Stimulated activated CD8-positive, alpha-beta memory T cell treated with anti-CD3 and anti-CD28 coated beads, Interleukin-15, amount 100 ng/mL, for 4 hours (primary cell): ENCODE measurements at places on chromosomes 6 and 20.
A peak's percentile ranks its signal among the peaks of the same experiment; 100 is the strongest.

- DNase-seq, result no peak
Measured at GRCh38 chr6:167270499-167271311, 20.4 kb upstream of the UNC93A start.

DNA sequence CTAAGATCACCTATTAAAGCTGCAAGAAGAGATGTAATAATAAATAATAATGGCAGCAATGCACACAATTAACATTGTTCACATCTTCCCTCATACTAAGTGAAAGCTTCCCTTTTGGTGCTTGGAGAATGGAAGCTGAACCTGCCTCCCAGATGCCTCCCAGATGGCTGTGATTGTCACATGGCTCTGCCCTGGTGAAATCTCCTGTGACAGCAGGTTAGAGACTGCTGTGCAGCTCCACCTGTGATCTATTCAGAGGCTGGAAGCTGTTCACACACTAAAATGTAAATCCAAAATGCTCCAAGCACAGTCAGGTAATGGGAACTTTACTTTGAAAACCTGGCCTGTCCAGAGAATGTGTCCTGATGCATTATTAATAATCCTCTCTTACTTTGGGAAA is 41.7 kb upstream of the RGS17 start:
- DNase-seq, result no peak

- no peak for DNase-seq
Measured at GRCh38 chr6:181049-181654, 111.1 kb upstream of the DUSP22 start.

DNA sequence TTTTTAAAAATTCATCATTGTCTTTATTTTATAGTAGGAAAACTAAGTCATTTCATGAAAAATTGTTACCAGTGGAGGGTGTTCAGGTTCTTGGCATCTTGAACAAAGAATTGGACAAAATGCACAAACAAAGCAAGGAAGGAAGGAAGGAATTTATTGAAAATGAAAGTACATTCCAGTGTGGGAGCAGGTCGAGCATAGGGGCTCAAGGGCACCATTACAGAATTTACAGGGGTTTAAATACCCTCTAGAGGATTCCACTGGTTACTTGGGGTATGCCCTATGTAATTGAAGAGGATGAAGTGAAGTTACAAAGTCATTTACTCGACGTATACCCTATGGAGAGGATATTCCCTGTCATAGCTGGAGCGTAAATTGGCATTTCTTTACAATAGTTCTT is 37.4 kb upstream of the HDAC2 start:
- no peak for DNase-seq

- no peak for DNase-seq
Measured at GRCh38 chr6:140003217-140003616, 628.8 kb upstream of the CITED2 start.

- no peak for DNase-seq
Measured at GRCh38 chr20:63005862-63006539, 763 bp downstream of the BHLHE23 start.

GRCh38 chr20:62079166-62079565 is 13.5 kb upstream of the TAF4 start:
- DNase-seq, result no peak

DNA sequence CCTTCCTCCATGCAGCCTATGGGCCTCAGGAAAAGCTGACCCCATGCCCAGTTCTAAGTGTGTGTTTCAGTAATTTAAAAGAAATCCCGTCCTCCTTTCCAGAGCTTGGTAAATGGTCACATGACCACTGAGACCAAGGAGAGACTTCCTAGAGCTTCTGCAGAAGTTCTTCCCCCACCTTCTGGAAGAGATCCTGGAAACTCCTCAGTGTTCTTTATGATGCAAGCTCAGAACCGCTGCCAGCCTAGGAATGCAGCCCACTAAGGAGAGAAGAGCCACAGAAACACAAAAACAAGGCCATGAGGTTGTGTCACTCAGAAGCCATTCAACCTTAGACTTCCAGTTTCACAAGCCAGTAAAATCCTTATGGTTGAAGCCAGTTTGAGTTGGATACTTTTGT is 348.4 kb downstream of the TPBG start:
- no peak for DNase-seq

DNA sequence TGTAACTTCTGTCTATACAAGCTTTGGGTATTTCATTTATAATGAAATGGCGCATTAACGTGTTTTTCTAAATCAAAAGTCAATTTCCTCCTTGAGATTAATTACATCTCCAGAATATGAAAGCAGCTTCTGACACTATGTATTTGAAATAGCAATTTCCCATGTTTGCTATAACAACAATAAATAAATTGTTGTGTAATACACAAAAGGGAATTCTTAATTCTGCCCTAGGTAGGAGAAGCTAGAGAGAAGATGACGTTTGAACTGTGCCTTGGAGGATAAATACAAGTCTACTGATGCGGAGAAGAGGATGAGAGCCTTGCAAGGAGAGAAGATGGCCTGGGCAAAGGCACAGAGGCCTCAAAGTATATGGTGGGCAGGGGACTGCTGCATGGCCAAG is 7.6 kb upstream of the HLA-DOA start:
- no peak for DNase-seq

DNA sequence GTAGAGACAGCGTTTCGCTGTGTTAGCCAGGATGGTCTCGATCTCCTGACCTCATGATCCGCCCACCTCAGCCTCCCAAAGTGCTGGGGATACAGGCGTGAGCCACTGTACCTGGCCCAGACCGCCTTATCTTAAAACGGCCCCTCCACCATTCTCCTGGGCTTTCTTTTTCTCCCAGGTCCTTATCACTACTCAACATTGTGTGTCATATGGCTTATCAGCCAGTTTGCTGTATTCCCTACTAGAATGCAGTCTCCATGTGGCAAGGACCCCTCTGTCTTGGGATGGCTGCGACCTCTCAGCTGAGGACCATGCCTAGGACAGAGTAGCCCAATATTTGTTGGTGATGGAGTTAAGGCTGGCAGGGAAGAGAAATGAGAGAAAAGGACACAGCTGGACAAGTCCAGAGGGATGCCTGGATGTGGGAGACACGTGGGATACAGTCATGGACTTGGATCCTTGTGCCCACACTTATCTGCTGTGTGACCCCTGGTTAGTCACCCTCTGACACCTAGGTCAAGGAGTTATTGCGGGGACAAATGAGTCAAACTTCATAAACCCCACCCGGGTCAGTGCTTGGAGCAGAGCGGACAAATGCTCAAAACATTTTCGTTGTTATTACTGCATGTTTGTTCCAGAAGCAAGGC is 24.0 kb downstream of the ADA start:
- DNase-seq, result no peak

GRCh38 chr6:15444081-15444731 is 198.3 kb downstream of the JARID2 start:
- DNase-seq, result no peak

DNA sequence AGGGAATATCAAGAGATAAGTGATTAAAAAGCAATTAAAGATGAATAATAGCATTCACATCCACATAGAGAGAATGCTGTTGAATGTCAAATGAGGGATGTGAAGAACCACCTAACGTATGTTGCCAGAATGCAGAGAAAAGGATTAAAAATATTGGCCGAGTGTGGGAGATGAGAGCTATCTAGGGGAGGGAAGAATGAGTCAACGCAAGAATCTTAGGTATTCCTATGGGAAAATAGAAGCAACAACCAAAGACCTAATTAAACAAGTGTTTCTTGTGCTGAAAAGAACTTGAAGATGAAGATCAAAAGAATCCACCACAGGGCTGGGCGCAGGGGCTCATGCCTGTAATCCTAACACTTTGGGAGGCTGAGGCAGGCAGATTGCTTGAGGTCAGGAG is 12.2 kb upstream of the RSPH3 start:
- DNase-seq, result no peak

DNA sequence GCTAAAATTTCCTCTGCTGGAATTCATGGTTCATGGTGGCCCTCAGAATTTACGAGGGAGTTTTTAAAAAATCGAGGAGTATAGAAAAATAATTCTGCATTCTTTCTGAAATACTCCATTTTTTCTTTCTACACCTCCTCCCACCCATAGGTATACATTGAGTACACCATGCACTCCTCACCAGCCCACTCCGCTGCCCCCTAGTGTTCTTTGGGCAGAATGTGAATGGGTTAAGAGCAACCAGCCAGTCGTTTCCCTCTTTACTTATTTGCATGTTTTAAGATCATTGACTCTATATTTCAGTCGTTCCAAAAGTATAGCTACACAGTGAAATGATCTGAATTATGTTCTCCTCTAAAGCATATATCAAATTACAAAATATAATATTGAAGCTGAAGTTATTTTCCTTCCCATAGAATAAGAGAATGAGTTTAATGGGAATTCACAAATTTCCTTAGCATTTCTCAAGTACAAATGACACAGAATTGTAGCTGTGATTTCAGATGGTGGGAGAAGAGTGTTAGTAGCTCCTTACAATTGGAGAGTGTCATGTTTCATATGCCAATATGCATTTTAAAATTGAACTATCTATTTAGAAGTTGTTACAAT is 977.7 kb upstream of the SLC35B3 start:
- DNase-seq, result no peak

DNA sequence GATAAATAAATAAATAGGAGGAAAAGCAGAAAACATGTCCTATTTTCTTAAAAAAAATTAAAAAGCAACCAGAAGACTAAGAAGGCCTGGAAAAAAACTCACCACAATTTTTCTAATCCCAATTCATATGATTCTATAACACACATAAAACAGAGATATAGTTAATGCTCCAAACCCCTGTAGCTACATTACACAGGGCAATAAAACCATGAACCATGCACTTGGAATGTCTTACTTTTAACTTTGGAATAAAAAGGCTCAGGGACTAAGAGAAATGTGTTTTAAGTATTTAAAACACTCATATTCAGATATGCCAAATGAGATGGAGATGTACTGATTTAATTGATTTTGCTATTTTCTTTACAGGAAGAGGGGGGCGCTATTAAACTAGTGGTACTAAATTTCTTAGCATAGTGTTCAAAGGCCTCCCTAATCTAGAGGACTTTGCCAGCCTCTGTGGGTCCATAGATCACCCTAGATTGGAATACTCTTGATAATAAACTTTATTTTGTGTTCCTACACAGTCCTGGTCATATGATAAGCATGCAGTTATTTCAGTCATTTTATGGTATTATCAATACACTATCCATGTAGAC is 30.3 kb upstream of the GCM1 start:
- no peak for DNase-seq

DNA sequence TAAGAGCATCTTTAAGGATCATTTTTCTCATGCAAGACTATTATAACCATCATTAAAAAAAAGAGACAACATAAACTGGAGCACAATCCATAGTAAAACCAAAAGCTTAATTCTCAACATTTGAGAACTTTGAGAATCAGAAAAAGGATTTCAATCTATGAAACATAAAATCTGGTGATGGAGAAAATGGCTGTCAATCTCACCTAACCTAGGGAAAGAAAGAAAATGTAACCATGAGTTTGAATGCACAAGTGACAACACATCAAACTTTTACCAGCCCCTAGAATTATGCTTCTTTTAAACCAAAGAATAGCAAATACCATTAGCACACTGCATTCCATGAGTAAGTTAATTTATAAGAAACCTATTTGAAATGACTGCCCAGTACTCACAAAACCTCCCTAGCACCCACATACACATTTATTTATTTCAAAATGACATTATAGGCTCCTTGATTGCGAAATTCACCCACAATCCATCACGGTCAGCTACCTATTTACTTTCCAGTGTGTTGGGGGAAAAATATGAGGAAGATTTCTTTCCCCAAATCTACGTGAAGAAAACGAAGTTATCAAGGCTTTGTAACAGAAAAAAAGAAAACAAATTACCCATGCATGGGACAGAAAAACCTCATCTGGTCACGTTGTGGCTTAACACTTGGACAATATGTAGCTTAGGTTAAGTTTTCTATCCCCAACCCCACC is 828 bp downstream of the ASCC3 start:
- DNase-seq, result no peak

DNA sequence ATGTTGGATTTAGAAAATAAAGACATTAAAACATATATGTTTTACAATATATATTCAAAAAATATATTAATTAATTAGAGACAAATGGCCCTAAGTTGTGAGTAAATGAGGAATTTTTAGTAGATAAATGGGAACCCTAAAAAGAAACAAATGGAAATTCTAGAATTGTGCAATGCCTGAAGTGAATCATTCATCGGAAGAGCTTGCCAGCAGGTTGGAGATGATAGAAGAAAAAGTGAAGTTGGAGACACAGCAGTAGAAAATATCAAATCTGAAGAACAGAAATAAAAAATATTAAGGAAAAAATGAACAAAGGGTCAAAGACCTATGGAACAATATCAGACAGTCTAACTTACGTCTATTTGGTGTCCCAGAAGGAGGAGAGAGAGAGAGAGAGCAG is 109.4 kb upstream of the NEDD9 start:
- DNase-seq, result no peak

- DNase-seq, result peak; percentile 50
Measured at GRCh38 chr6:37021356-37022129, 16.1 kb downstream of the FGD2 start.

- no peak for DNase-seq
Measured at GRCh38 chr20:33910056-33910455, 83.7 kb upstream of the RALY start.

DNA sequence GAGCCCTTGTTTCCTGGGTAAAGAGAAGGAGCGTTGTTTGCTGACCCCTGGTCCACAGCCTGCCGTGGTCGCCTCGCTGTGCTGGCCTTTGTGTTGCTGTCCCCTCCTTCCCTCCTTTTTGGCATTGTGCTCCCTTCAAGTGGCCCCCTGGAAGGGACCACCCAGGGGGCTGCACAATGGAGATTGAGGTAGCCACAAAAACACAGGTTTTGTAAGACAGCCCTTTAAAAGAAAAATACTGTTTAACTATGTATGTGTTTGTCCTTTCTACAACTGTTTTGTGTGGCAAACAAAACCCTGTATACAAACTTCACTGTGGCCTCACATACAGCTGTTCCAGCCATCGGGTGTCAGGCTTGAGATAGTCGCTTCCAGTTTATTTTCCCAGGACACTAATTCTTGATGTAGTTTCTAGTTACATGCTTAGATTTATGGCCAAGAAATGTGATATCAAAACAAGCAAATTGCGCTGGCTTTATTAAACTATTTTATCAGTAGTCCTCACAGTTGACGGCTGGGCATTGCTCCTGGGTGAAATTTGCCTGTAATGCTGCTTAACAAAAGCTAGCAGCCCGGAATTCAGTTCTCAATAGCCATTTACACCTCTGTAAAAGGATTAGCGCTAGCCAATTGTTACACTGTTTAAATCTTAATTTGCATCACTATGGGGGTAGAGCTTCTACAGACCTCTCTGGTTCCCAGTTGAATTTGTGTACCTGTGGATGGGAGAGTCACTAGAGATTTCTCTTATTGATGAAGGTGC is 64.1 kb downstream of the KIZ start:
- DNase-seq, result no peak

- DNase-seq, result no peak
Measured at GRCh38 chr20:16701296-16701695, 28.5 kb upstream of the SNRPB2 start.

- DNase-seq, result no peak
Measured at GRCh38 chr6:147194652-147195411, 9.4 kb upstream of the STXBP5 start.

DNA sequence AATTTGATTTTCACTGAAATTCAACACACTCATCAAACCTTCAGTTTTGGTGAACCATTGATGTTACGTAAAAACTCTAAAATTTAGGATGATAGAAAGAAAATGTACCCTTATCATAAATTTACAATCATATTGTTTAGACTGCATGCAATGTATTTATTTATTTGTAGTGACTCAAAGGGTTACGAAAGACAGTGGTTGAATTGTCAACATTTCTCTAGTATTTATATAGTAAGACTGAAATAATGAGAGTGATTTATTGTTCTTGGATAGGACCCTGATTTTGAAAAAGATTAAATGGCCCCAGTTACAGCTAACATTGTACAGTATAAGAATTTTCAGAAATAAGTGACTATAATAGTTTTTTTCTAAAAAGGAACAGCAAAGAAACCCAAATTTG is 591.5 kb downstream of the RFPL4B start:
- DNase-seq, result no peak
